ENCODE measurements at places on chromosomes 1 and 21. TPM values are rescaled to one million over a fixed set of nuclear protein-coding genes. Genes with fewer than 3 reads are reported as not detected.

DNA sequence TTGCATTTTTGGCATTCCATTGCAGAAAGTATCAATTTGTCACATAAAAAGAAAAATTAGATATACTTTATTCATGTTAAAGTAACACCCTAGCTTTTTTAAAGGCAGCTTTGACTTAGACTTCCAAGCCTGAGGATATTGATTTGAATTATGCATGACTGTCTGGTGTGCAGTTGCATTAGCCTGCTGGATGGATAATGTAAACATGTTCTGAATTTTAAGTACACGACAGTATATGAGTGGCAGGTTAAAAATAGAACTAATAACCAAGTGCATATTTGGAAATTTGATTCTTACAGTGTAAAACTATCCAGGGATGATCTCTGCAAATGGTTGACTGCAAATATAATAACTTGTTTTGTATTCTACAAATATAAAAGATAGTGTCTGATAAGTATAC, 124.0 kb downstream of the SYT14 start:
- no peak for DNase-seq

DNA sequence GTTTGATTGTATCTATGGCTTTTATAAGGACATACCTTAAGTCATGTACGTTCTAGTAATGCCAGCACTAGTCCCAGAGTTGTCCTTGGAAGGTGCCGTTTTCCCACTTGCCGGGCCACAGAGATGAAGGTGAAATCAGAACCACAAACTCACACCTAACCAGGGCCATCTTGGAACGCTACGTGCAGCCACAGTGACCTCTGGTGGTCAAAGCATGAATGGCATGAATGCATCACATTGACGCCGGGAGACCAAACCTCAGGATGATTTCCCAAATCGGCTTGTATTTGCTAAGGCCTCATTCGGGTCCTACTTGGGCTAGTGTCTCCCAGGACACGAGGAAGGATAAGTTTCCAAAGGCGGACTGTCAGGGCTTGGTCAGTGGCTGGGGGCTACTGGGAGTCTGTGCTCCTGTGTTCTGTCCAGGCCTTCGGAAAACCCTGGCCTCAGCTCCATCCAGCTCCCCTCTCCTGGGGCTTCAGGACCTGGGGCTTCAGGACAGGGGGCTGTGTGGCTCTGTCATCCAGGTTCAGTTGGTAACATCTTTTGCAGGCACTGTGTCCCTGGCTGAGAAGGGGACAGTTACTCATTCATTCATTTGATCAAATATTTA, 260.5 kb downstream of the PRDM2 start:
- peak; percentile 67 for DNase-seq

DNA sequence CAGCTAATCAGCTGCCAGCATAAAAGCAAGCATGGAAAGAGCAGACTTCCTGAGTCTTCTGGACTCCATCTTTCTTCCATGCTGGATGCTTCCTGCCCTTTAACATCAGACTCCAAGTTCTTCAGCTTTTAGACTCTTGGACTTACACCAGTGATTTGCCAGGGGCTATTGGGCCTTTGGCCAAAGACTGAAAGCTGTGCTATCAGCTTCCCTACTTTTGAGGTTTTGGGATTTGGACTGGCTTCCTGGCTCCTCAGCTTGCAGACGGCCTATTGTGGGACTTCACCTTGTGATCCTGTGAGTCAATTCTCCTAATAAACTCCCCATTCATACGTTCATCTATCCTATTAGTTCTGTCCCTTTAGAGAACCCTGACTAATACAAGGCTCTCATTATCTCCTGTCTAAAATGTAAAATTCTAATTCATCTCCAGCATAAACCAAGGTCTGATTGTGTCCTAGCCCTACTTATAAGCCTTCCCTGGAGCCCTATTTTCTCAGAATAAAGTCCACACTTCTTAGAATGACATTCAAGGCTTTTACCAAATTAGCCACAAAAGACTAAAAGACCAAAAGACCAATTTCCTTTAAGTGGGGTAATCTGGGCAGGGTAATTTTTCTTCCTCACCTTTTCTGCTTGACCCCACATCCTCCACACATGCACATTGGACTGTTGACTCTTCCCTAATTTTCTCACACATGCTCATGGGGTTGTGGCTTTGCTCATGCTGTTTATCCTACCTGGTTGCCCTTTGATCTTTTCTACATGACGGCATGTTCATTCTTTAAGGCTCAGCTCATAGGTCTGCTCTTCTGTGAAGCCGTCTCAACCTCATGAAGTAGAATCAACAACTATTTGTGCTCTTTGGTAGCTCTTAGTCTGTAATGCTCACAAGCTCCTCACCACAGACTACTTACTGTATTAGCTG, 18.1 kb upstream of the ENAH start:
- no peak for DNase-seq

DNA sequence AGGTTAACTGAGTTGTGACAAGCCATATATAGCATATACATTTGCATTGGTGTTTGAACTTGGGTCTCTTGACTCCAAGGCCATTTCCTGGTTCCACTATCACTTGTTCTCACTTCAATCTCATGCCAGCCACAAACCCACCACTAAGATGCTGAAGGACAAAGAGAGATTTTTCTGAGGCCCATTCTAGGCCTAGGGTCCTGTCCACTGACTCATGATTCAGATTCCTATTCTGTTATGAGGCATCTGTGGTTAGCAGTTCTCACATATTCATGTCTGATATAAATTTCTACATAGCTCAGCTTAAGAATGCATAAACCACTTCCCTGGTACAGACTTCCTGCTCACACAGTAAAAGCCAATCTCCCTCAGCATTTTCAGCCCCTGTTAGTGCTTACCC, 326.1 kb upstream of the BEND5 start:
- peak; percentile 40 for DNase-seq

GRCh38 chr1:165492845-165493373, 48.0 kb upstream of the RXRG start:
- no peak for DNase-seq

DNA sequence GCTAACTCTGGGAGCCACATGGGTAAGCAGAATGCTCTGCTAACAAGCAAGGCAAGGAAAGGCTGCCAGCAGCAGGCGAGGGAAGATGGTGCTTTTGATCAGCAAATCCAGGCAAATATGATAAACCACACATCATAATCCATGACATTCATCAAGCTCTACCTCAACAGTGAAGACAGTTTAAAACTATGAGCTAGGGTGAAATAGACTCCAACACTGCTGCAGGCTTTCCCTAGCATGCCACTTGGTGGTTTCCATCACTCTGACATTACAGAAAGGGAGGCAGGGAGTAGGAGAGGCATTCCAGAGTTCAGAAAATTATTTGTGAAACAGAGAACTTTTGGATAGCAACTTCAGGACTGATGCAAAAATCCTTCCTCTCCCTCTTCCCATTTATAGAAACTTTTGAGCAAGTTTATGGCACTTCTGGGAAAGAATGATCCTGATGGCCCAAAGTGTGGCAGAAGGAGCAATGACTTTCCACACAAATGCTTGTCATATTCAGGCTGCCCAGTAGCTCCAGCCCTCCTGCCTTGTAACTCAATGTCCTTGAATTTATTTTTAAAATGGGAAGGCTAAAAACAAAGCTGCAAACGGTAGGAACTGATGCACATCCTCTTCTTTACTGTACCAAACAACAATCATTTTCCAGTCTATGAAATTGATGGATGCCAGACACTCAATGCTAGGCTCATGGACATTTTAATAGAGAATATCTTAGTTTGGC, 70.8 kb downstream of the SMYD2 start:
- peak; percentile 65 for DNase-seq

GRCh38 chr1:88169139-88169538, 514.9 kb upstream of the PKN2 start:
- no peak for DNase-seq

DNA sequence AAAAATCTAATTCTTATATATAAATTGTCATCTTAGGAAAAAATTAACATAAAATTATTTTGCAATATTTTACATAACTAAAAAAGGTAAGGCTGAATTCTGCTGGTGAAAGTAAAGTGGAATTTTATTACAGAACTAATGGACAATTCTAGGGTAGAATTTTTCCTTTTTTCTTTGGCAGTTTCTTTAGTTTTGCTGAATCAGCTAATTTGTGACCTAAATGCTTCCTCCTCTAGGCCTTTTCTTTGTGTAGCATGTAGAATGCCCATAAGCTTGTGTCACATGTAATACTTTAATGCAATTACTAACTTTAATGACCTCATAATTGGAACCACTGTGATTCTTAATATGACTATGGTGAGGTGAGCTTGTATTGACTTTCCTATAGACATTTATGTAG, 1378.4 kb upstream of the ADGRL4 start:
- DNase-seq: no peak

- DNase-seq: peak; percentile 65
Measured at GRCh38 chr1:218557731-218558130, 212.6 kb downstream of the TGFB2 start.

DNA sequence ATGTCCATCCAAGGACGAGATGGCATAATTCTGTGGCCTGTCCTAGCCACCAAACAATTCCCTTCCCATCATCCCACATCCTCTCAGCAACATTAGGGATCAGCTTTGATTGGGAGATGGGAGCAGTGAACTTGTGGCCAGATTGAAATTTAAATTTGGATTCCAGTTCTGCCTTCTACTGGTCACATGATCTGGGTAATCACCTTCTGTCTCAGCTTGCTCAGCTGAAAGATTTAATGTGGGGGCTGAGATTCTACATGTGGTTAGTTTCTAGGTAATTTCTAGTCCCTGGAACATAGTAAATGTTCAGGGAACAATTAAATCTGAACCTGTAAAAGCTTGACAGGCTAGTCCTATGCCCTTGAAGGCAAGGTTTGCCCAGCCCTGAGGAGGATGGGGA, 3.2 kb downstream of the MYOCOS start:
- DNase-seq: no peak

- no peak for DNase-seq
Measured at GRCh38 chr1:171257607-171258076, 9.3 kb downstream of the FMO1 start.

- no peak for DNase-seq
Measured at GRCh38 chr1:170959385-170959784, 24.1 kb downstream of the MROH9 start.

DNA sequence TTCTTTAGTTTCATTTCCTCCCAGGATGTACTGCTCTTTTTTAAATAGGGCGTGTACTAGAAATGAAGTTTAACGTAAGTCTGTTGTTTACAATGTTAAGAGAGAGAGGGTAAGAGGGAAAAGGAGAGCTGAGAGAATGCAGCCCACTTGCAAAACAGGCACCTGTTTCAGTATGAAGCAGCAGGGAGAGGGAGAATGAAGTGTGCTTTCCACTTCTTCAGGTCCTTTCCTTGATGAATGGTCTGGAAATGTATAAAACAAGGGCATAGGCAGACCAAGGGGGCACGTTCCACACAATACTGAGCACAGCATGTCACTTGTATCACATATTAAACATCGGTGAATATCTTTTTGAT, 2.0 kb downstream of the KCNA3 start:
- no peak for DNase-seq

DNA sequence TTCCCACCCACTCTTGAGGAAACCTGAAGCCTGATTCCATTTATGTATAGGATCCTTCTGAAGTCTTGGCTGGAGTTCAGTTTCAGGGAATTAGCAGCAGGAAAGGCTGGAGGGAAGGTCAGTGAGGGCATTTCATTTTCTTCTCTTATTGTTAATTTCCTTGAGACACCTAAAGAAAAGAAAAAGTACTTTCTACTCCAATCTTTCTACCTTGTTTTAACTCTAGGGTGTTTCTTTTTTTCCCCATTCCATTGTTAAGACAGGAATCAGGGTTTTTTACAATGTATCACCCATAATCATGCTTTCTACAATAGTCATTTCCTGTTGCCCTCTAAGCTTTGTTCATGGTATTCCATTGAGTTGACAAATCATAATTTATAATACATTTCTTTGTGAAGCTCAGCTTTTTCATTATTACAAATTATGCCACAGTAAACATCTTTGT, 27.4 kb downstream of the SNRPE start:
- no peak for DNase-seq

DNA sequence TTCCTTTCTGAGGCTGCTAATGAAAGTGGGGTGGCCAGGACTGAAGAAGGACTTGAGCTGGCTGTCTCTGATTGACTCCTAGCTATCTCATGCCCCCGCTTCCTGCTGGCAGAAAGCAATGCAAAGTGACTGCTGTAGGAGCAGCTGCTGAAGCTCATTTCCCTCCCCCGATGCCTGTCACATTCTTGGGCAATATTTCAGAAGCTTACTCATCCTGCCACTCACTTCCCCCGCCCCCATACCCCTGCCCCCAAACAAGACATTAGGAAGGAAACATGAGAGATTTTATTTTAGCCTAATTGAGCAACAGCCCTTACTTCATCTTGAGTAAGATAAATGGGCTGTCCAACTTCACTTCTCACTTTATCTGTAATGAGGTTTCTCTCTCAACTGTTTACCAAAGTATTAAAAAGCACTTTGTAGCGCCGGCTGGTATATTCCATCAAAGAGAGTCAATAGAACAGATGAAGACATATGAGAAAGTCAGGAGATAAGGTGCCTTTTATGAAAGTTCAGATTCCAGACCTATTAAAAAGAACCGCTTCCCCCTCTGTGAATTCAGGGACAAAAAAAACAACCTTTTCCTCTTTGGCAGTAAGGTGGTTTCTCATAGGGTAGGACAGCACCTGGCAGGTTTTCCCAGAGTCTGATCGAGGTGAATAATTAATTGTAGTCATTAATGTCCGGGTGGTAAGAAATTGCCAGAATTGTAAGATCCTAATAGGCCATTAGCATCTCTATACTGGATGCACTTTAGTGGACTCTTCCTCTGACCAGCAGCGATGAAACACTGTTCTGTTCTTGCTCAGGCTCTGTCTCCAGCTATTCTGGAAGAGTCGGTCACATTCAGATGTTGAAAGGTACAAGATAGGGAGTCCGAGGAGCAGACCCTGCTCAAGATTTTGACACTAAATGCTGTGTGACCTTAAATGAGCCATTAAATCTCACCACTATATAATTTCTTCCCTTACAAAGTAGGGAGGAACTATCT, 70.2 kb downstream of the SH3GLB1 start:
- DNase-seq: peak; percentile 97

GRCh38 chr1:21886486-21887215, 50.5 kb downstream of the HSPG2 start:
- DNase-seq: no peak

- DNase-seq: no peak
Measured at GRCh38 chr1:2248127-2248826, 20.2 kb downstream of the SKI start.

The AQP10 gene
- not detected for total RNA-seq

The CPLANE2 gene
- total RNA-seq: 11.3 TPM

The IVL gene
- not detected for total RNA-seq

The ALG14 gene
- 0.88 TPM for total RNA-seq

The WNT2B gene
- 0.67 TPM for total RNA-seq

The SLAMF9 gene
- total RNA-seq: not detected

The NCAM2 gene
- total RNA-seq: 1.8 TPM

The ELOA gene
- total RNA-seq: 38.7 TPM

The PRDM2 gene
- total RNA-seq: 18.6 TPM

Measured in myocyte (in vitro differentiated cells).